ENCODE measurements at places on chromosomes 11 and 22.

DNA sequence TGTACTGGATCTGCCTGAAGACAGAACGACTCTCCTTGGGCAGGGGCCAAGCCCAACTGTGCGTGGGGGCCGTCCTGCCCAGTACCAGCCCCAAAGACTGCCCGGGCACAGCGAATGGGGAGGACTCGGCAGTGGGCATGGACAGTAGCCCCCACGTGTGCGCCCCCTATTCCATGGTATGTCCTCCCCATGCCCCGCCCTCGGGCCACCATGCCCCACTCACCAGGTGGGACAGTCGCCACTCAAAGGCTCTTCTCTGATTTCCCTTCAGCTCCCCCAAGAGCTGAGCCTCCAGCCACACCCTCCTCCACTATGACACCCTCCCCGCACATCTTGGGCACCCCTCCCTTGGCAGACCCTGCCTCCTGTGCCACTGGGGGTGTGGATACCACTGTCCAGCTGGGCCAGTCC, 43.5 kb downstream of the GNB1L start:
- DNase-seq, result no peak

- DNase-seq, result no peak
Measured at GRCh38 chr11:57192316-57192715, 10.6 kb downstream of the LRRC55 start.

DNA sequence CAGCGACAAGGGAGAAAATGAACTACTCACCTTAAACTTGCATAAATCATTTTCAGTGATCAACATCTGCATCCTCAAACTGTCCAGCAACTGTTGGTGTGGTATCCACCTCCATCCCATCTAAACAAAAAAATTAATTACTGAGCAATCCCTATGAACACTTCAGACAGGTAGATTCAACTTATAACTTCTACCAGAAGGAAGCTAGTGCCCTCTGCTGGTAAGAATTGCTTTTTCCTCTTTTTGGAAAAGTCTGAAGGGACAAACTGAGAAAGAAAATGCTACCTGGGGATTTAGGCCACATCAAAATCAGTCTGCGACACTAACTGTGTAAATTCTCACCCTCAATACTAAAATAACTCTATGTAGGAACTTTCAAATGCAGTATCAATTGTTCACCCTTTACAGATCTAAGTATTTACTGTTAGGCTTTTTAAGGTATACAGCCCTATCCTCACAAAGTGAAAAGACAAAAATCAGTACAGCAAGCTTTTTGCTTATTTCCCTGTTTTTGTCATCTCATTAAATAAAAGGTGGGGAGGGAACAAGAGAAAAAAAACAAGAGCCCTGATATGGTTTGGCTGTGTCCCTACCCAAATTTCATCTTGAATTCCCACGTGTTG, 17.9 kb downstream of the CLNS1A start:
- DNase-seq, result peak; percentile 79

DNA sequence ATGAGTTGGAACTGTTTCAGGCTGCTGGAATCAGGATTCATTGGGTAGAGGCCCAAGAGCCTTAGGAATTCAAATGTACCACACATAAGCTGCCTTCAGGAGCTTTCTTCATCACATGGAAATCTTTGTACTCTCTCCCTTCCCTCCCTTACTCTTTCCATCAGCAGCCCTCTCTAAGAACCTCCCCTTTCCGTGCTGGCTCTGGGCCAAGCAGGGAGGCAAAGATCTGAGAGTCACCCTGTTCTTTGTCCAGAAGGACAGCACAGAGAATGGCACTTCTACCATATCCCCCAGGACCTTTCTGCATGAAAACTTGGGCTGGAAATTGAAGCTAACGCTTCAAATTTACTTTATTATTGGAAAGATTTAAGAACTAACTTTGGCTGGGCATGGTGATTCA, 20.7 kb upstream of the TPBGL start:
- no peak for DNase-seq

DNA sequence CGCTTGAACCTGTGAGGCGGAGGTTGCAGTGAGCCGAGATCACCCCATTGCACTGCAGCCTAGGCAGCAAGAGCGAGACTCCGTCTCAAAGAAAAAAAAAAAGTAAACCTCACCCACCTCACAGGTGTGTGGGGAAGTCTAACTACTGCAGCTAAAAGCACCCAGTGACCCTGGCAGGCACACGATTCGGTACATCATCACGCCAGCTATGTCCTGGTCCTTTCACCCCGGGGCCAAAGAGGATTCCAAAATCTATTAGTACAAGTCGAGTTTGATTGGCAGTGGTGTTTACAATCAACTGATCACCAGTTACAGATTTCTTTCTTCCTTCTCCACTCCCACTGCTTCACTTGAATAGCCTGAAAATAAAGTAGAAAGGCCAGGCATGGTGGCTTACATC, 6.3 kb downstream of the TST start:
- DNase-seq, result no peak

GRCh38 chr11:8826901-8827560, 84.0 kb upstream of the AKIP1 start:
- peak; percentile 10 for DNase-seq

DNA sequence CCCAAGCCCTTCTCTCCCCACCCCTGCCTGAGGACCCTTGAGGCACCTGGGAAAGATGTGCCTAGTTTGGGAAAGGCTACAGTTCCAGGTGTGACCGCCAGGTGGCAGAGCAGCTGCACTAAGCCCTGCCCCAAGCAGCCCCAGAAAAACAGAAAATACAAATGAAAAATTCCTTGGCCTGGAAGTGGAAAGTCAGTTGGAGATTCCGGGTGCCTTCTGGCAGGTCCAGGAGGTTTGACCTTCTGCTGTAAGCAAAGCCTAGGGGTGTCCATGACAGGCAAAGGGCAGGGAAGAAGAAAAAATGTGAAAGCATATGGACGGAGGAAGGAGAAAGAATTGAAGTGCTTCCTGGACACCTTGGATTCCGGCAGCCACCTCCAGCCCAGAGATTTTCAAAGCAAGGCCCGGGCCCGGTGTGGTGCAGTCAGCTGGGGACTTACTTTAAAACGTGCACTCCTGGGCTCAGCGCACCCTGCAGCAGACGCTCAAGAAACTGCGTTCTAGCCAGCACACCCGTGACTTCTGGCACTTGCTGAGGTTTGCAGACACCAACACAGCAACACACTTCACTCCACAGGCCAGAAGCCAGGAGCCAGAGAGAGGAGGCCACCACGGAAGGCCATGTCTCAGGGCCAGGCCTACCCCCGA, 37.3 kb upstream of the SLC22A12 start:
- DNase-seq, result peak; percentile 65

GRCh38 chr22:38086001-38086845, 2.2 kb upstream of the SLC16A8 start:
- no peak for DNase-seq

- DNase-seq, result peak; percentile 12
Measured at GRCh38 chr11:55714982-55715888, 53.2 kb downstream of the OR4C6 start.

DNA sequence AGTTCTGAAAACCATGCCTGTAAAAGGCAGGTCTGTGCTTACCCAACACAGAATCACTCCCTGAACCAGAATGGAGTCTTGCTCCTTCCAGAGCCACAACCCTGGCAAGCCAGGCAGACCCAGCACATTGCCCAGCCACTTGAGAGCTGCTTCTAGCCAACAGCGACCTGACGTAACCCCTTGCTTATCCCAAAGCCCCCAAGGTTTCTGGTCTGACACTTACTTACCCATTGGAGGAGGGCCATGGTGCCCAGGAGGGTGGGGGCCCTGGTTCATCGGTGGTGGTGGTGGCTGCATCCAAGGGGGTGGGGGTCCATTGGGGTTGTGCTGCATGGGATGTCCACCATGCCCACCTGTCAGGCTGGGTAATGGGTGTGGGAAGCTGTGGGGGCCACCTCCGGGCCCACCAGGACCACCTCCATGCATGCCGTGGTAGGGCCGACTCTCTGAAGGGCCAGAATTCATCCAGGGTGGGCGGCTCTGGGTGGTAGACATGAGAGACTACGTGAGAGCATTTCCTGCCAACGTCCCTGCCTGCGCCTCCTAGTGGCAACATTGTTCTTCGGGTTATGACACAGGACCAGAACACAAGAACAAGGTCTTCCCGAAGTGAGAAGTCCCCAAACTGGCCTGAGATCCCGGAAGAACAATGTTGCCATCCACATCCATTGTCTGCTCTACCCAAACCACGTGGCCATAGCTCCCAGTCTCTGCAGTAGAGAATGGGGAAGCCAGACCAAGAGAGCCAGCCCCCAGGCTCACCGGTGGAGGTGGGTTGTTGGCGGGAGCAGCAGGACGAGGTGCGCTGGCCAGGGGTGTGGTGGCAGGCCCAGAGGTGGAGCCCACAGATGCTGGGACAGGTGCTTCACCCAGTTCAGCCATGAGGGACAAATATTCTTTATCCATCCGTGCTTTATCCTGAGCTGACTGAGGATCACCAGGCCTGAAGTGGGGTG, 7.8 kb upstream of the PYGM start:
- DNase-seq, result peak; percentile 91

DNA sequence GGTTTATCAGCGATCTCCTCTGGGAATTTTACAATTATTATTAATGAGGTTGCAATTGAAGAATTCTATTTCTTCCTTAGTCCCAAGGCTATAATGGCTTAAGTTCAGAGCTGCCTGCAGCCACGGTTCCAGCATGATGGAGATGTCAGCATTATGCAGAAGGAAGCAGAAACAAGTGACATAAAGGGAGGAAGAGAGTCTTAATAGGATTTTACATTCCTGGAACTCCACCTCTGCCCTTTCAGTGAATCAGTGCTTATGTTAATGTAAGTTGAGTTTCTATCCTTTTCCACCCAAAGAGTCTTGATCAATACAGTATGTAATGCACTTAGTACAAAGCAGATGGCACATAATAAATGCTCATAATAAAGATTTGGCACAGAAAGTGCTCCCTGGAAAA, 11.6 kb upstream of the NRGN start:
- no peak for DNase-seq

DNA sequence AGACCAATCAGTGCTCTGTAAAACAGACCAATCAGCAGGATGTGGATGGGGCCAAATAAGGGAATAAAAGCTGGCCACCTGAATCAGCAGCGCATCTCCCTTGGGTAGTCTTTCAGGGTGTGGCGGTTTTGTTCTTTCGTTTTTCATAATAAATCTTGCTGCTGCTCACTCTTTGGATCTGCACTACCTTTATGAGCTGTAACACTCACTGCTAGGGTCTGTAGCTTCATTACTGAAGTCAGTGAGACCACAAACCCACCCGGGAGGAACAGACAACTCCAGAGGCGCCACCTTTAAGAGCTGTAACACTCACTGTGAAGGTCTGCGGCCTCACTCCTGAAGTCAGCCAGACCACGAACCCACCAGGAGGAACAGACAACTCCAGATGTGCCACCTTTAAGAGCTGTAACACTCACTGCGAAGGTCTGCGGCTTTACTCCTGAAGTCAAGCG, 175.5 kb upstream of the PDGFD start:
- no peak for DNase-seq

GRCh38 chr11:60265373-60266214, 14.9 kb upstream of the MS4A4A start:
- DNase-seq, result peak; percentile 59

DNA sequence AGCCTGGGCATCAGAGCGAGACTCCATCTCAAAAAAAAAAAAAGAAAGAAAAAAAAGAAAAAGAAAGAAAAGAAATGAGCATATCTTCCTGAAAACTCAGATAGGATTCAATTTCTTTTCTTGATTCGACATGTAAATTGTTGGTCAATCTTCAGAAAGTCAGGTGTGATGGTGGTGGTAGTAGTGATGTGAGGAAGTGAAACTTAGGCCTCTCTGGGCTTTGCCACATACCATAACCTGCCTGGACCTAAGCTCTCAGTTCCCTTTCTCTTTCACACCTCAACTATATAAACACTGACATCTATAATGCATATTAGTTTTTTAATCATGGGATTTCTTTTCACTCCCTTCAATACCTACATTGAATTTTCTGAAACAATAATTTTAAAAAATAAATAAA, 98.0 kb upstream of the TBCEL start:
- DNase-seq, result no peak

DNA sequence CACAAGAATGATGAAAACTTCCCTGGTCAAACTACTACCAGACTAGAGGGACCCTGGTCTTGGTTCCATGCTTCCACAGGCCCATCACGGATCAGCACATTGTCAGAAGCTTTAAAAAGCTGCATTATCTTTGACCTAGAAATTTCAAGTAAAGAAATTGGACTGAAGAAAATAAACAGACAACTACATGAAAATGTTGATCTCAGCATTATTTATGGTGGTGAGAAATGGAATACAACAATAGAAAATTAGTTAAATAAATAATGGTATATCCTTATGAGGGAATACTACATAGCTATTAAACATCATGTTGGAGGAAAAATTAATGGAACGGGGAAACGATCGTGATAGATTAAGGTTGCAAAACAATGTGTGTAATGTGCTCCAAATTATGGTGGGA, 13.7 kb downstream of the TENM4 start:
- no peak for DNase-seq

DNA sequence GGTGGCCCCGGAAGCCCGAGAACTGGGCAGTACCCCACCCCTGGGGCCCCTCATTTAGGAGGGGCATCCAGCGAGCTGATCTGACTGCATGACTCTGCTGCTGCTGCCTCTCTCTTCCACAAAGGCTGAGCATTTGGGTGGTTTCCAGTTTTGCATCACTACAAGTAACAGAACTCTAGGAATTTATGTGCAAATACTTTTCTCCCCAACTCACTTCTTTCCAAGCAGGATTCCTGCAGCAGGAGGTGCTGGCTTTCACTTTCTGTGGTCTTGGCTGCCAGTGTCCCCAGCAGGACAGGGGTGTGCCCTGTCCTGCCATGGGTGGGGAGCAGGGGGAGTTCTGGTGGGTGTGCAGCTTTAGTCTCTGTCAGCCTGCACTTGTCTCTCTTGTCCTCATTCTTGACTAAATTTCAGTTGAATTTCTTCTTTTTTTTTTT, 21.2 kb downstream of the UPB1 start:
- peak; percentile 39 for DNase-seq

GRCh38 chr11:68412593-68413475, 47.7 kb upstream of the PPP6R3 start:
- DNase-seq, result no peak

GRCh38 chr11:19444231-19444630, 203.5 kb upstream of the E2F8 start:
- no peak for DNase-seq

- peak; percentile 90 for DNase-seq
Measured at GRCh38 chr11:108117746-108118371, 3.5 kb upstream of the ACAT1 start.

DNA sequence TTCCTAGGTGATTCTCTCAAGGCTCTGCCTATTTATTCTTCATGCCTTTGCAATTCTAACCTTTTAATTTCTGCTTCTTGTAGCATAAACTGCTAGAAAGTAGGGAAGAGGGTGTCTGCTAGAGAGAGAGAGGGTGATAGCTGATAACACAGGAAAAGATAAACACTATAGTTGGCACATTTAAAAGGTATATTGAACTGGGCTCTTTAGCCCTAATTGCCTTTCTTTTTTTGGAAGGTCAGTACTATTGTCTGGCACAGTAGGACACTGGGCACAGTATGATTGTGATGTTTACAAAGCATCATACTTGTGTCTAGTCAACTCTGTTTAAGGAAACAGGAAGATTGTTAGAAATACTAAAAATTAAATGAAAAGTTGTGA, 33.3 kb downstream of the TEAD1 start:
- DNase-seq, result no peak

GRCh38 chr11:95248666-95249467, 17.9 kb upstream of the SESN3 start:
- DNase-seq, result no peak

GRCh38 chr11:76307396-76307795, 73.5 kb downstream of the THAP12 start:
- no peak for DNase-seq
